Nucleus accumbens (tissue), 56 donors: ENCODE measurements at places on chromosomes 12 and 14.

DNA sequence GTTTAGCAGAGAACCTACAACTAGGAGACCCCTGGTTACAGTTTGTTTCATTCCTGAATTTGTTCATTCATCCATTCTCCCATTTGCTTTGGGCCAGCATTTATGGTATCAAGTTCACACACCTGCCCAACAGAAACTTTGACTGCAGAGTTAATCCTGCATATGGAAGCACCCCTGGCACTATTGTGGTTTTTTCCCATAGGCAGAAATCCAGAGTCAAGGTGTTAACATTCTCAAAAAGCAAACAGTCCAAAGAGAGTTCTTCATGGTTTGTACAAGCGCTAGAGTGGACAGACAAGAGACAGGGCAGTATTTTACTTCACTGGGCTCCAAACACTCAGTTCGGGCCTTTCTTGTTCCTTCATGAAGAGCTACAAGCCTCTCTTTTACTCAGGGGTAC, 51.9 kb downstream of the KCNK10 start:
- DNase-seq: no peak

- DNase-seq: no peak
Measured at GRCh38 chr14:60720962-60721325, 3.2 kb downstream of the SIX4 start.

DNA sequence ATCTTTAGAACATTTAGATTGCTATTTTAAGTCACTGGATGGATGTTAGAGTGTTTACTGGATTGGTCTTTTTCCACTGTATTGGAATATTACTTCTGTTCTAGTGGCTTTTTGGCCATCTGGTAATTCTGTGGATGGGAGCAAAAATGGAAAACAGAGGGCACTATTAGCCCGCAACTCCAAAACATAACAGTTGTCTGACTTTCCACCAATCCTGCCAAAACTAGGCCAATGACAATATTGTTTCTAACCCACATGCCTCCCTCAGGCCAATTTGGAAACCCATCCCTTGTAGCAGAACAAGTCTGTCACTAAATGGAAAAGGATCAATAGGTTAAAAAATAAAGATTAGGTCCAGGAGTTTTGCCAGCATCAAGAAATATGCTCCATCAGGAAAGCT, 97.8 kb downstream of the ETNK1 start:
- DNase-seq: no peak

DNA sequence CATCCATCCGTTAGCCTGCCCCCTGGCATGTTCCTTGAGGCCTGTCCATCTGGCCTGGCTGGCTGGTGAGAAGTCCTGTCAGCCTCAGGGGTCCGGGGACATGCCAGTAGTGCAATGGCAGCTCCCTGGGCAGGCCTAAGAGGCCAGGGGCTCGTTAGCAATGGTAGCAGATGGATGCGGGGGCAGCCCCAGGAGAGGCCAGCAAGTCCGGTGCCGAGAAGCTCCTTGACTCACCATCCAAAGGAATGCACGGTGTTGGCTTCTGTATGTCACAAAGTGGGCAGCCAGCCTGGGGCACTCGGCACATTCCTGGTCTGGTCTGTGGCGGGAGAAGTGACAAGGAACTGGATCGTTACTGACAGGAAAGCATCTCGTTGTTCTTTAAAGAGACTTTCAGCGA, 319.9 kb downstream of the CACNA1C start:
- no peak for DNase-seq
